NT2/D1 (cell line): ENCODE measurements at places on chromosomes 5 and 9.

GRCh38 chr5:546376-546908 lies 22.2 kb upstream of the SLC9A3 start:
- DNase-seq = no peak

GRCh38 chr9:116717150-116717549 lies 30.0 kb downstream of the TRIM32 start:
- no peak for DNase-seq

- DNase-seq = no peak
These were observed 60.0 kb upstream of the IRX1 start for GRCh38 chr5:3535414-3536211.

- no peak for DNase-seq
These were observed 40.3 kb upstream of the SLC12A7 start for GRCh38 chr5:1152156-1152555.

DNA sequence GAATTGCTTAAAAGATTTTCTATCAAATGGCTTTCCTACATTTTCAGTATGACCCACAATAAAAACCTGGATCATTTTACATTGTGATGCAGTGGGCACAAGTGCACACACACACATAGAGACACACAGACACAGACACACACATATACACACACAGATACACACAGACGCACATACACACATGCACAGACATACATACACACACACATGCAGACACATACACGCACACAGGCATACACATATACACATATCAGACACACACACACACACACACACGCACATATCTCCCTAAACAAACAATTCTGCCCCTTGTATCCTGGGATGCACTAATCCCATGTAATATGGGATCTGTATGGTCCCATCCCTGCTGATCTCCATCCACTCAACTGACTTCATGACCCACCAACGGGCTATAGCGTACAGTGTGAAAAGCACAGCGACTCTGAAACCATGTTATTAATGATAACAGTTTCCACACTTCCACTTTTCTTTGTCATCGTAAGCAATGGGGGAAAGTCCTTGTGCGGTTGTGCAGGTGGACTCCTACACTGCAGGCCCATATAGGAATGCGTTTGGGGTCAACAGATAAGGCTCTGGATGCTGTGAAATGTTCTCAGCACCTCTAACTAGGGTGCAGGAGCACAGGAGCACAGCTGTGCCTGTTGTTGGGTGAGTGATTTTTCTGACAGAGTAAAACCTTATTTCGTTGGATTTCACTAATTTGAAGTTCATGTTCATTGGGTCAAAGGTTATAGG lies 52.7 kb downstream of the DAP start:
- no peak for DNase-seq

- DNase-seq = no peak
These were observed 548.5 kb downstream of the DTWD2 start for GRCh38 chr5:118439831-118440230.

- no peak for DNase-seq
These were observed 11.2 kb upstream of the ZCCHC9 start for GRCh38 chr5:81290146-81290545.

DNA sequence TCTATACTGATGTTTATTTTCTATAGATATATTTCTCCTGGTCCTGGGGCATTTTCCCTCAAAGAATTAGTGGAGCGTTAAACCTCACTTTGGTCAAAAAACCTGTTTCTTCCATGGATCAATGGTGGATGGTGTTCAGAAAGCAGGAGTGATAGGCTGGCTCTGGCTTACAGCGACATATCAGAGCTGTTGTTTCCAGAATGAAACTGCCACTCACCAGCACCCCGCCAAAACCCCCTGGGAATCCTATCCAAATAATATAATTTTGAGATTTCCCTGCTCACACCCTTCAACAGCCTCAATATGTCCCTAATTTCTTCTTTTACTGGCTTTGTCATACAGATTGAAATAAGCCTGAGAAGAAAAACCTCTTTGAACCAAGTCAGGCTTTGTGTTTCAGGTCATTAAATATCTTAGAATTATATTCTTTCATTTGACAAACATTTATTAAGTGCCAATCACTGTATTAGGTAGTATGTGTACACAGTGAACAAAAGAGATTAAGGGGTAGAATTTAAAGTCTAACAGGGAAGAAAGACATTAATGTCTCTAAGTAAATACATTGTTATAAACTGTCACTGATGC lies 144.5 kb upstream of the GPR151 start:
- no peak for DNase-seq

DNA sequence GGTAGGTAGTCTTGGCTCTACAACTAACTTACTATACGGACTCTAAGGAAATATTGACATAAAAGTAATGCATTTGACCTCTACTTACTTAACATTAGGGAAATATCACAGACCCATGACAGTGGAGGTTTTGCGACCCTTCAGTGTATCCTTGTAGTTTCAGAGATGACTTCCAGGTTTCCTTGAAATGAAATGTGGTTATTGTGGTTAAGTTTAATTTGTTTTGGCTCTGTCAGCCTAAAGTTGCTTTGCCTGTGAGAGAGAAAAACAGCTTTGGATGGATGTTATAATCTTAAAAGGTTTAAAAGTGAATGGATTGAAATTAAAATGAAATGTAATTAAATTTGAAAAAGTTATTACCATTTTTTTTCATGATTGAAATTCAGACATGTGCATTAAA lies 42.9 kb downstream of the LRRTM2 start:
- DNase-seq = no peak

DNA sequence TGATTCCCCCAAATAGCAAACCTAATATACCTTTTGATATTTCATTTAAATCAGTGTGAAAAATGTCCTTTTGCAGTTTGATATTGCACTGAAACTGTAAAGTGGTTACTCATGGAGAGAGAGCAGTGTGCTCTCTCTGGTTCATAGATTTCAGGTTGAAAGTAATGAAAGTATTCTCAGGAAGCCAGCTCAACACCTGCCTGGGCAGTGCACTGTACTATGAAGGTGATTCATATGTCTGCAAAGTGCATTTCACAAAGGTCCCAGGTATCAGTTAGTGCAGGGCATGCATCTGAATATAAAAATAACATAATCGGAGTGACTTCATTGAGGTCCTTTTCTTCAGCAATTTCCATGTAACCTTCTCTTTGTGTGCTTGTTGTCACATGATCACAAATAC lies 274.3 kb downstream of the CDH18 start:
- no peak for DNase-seq

DNA sequence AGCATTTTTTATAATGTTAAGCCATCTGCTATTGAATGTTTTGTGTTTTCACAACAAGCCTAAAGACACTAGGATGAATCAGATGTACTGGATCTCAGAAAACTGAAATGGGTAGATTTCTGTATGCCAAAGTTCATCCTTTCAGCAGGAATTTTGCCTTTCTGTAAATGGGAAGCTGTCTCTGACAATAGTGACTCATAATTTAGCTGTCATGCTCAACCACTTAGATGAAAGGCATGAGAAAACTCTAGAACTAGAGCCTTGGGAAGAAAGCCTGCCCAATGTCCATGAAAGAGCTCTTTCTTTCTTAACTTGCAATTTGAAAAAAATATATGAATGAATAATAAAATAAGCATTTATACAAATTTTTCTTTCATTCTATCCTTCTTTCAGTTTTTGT lies 616.0 kb upstream of the EDIL3 start:
- no peak for DNase-seq

- no peak for DNase-seq
These were observed 45.3 kb downstream of the CWC27 start for GRCh38 chr5:64814073-64814472.

GRCh38 chr5:1564182-1564748 lies 40.5 kb upstream of the LPCAT1 start:
- no peak for DNase-seq

DNA sequence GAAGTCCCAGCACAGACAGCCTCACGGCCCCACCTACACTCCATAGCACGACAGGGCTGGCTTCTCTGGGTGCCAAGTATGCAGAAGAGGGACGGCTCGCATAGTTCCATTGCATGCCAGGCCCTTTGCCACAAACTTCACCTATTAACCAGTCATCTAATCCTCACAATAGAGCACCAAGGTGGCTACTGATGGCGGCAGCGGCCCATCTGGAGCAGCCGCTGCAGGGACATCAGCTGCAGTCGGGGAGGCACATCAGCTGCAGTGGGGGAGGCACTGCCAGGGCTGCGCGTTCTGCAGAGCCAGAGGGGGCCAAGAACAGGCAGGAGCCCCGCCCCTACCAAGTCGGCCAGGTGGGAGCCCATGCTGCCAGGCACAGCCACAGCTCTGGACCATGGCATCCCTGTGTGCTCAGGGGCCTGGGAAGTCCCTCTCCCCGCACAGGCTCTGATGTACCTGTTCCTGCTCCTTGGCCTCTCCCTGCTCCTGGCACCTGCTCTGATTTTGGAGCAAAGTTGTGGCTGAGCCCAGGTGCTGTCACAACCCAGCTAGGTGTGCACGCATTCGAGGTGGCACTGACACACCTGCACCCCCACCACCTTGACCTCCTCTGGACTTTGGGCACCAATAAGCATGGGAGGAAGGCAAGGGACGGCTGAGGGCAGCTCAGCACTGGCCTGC lies 61.5 kb upstream of the SYNPO start:
- DNase-seq = no peak

DNA sequence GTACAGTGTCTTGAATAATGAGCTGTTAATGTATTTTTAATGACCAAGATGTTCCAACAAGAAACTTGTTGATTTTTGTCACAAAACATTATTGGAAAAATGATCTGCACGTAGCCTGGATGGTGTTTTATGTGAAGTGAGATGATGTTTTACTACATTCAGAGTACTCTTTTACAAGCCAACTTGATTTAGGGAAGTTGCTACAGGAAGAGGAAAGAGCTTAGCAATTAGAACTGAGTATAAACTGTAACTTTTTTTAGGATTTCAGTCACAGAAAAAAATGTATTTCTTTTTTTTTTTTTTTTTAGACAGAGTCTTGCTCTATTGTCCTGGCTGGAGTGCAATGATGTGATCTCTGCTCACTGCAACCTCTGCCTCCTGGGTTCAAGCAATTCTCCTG lies 113.6 kb upstream of the ADRA1B start:
- DNase-seq = no peak

- DNase-seq = no peak
These were observed 661.0 kb upstream of the C9orf72 start for GRCh38 chr9:28234133-28234893.

DNA sequence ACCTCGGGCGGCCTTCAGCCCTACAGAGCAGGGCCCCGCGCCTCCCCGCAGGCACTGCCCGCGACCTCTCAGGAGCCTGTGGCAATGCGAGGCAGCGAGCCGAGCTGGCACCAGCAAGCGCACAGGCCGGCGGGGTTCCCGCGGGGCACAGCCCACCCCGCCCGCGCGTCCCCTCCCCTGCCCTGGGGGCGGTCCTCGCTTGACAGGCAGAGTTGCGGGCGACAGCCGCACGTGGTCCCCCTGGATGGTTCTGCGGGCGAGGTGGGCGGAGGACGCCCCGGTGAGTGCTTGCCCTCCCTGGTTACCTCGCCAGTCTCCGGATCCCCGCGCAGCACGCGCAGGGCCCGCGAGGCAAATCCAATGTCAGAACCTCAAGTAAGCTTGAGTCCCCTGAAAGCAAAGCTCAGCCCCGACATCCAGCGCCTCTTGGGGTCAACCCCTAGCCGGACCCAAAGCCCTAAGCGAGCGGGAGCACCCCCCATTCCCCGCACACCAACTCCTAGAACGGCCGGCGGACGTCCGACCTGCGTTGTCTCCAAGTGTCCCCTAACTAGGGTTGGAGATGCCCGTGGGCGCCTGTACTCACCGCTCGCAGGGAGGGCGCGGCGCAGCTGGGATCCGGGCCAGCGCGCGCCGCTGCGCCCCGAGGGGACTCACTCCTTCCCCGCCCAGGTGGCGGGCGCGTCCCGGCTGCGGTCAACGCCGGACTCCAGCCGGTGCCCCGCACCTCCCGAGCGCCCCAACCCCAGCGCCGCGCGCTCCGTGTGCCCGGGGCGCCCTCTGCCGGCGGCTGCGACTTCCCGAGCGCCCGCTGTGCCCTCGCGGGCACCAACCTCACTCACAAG lies at the start of gene DRD1:
TSS of gene DRD1 (minus strand) at position 123 of the 845 bp plus-strand sequence. CDS start 1,083 bp downstream, outside the sequence.
- no peak for DNase-seq

- DNase-seq = no peak
These were observed 8.4 kb downstream of the UBTD2 start for GRCh38 chr5:172274951-172275753.

GRCh38 chr9:127035948-127036347 lies 86.5 kb downstream of the ANGPTL2 start:
- DNase-seq = no peak

DNA sequence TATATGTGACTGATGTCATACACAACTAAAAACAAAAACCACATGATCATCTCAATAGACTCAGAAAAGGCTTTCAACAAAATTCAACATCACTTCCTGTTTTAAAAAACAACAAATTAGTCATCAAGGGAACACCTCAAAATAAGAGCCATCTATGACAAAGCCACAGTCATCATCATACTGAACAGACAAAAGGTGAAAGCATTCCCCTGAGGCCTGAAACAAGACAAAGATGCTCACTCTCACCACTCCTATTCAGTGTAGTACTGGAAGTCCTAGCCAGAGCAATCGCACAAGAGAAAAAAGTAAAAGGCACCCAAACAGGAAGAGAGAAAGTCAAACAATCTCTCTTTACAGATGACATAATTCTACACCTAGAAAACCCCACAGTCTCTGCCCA lies 893.5 kb upstream of the EDIL3 start:
- DNase-seq = peak; percentile 5

DNA sequence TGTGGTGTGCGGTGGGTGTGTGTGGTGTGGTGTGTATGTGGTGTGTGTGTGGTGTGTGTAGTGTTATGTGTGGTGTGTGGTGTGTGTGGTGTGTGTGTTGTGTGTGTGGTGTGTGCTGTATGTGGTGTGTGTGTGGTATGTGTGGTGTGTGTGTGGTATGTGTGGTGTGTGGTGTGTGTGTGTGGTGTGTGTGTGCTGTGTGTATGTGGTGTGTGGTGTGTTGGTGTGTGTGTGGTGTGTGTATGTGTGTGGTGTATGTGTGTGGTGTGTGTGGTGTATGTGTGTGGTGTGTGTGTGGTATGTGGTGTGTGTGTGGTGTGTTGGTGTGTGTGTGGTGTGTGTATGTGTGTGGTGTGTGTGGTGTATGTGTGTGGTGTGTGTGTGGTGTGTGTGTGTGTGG lies 144.3 kb downstream of the HSD17B3 start:
- DNase-seq = no peak

DNA sequence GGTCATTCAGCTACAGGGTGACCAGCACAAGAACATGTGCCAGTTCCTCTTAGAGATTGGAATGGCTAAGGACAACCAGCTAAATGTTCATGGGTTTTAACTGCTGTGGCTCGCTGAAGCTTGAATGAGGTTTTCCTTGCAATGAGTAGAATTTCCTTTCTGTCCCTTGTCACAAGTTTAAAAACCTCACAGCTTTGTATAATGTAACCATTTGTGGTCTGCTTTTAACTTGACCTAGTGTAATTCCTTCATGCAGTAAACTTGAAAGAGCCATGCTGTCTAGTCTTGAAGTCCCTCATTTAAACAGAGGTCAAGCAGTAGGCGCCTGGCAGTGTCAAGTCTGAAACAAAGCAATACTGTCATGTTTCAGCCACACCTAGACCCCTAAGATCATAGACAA lies 181.3 kb upstream of the DMRT1 start:
- DNase-seq = no peak

GRCh38 chr5:131992370-131992769 lies 19.1 kb downstream of the ACSL6 start:
- DNase-seq = no peak

GRCh38 chr9:81716409-81716808 lies 27.1 kb upstream of the TLE1 start:
- no peak for DNase-seq

- DNase-seq = no peak
These were observed 147.6 kb downstream of the GAPVD1 start for GRCh38 chr9:125409217-125409636.

- no peak for DNase-seq
These were observed 6.3 kb upstream of the RLN2 start for GRCh38 chr9:5310851-5311250.
